ENCODE measurements at places on chromosomes 6 and 20.

DNA sequence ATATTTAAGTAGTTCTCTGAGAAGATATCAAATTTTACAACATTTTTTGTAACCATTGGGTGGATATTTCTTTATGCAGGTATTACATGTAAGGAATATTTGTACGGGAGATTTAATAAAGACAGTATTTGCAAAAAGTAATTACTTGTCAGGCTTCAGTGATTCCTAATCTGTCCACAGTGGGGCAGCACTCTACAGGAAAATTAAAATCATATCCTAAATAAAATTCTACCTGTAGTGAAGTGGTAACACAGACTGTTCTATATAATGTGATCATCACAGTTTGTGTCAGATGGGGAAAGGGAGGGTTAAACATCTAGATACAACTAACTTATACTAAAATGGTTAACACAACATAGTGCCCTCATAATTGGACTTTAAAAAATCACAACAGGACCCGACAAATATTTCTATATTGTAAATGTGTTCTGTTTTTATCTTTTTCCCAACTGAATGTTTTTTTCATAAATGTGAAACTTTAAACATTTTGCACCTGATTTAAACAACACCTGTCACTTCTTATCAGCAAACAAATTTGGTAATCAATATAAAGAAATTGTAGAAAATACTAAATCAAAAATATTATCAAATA is 145.6 kb upstream of the MANEA start:
- peak; percentile 30 for DNase-seq

DNA sequence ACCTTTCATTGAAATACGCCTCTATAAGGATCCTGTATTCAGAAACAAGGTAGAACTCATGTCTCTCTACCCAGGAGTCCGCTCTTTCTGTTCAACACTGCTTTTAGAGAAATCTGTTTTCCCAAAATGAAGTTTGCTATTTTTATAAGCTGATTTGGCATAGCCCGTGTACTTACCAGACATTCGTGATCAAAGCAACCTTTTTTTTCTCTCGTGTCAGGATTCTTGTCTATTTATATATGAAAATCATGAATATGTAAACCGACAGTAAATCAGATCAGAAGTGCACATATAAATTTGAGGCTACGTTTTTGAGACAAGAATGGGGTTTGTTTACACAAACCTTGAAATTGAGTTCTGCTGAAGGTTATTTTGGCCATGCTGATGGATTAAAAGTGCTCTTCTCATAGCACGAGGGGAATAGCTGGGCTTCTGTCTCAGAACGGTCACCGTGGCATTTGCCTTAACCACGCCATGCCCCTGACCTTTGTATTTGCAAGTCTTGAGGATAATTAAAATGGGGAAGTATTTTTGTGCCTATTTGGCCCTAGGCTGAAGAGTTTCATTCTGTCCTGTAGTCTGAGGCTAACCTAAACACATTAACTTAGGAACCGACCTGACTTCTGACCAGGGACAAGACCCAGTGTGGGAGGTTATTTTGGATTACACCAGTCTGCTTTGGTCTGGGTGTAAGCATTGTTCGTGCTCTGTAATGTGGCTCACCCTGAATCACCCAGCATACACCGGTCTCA is 118.6 kb downstream of the MAP3K4 start:
- DNase-seq: no peak

DNA sequence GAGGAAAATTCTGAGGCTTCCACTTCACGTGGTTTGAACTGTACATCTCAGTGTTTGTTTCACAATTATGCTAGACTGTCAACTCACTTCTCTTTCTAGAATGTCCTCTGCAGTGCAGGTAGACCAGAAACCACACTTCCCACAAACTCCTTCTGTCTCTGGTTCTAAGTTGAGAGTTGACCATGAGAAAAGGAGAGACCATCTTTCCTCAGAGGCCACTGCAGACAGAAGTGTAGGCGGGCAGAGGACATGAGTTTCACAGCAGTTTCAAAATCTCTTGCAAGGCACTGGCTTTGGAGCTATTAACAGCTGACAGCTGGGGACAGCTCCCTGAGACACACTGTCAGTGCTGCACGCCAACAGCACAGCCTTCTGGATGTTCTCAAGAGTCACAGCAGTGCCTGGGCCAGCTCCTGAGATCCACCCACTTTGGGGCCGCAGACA is 55.4 kb upstream of the MOXD1 start:
- DNase-seq: no peak

DNA sequence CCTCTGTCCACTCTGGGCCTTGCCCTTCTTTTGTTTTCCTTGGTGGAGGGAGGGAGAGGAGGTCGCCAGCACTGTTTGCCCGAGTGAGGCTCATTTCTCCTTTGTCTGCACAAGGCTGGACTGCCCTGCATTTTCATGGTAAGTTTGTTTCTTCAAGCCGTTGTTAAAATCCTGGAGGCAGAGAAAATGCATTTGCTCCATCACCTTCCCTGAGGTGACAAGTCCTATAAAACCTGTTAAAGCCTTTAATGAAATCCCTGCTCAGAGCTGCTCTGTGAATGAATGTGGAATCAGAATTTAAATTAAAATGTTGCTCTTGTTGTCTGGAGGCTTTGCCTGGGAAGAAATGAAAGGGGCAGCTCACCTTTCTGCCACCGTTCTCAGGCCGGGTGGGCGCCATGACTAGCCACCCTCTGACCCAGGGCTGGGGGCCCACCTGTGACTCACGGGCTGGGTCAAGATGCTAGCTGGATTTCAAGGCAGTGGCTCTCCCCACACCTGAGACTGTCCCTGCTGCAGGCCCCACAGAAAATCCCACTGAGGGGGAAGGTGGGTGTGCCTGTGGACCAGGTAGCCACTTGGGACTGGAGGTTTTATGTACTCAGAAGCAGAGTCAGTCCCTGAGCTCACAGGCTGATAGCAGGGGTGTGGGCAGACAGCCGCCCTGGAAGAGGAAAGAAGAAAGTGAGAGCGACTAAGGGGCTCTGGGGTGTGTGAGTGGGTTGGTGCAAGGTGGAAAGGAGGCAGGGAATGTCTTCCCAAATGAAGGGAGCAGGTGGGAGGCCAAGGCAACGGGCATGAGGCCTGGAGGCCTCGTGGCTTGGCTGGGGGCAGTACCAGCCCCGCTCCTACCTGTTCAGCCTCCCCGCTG is 24.0 kb upstream of the MYT1 start:
- no peak for DNase-seq

- DNase-seq: no peak
Observed at GRCh38 chr6:137311940-137312339, 92.8 kb upstream of the IFNGR1 start.

DNA sequence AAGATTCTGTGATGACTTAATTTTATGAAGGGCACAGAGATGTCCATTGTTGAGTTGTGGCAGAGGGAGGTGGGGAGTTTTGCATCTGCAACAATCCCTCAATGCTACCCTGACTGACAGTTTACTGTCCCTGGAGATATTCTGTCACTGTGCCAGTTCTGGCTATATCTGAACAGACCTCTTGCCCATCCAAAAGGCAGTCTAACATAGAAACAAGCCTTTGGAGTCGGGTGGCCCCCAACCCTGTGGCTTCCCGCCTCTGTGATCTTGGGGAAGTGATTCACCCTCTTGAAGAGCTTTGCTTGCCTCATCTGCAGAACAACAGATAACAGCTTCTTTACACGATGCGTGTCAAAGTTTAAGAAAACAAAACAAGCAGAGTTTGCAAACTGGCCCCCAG is 3.8 kb upstream of the E2F1 start:
- peak; percentile 78 for DNase-seq

GRCh38 chr6:116929825-116930224 is 52.8 kb downstream of the RFX6 start:
- DNase-seq: no peak

DNA sequence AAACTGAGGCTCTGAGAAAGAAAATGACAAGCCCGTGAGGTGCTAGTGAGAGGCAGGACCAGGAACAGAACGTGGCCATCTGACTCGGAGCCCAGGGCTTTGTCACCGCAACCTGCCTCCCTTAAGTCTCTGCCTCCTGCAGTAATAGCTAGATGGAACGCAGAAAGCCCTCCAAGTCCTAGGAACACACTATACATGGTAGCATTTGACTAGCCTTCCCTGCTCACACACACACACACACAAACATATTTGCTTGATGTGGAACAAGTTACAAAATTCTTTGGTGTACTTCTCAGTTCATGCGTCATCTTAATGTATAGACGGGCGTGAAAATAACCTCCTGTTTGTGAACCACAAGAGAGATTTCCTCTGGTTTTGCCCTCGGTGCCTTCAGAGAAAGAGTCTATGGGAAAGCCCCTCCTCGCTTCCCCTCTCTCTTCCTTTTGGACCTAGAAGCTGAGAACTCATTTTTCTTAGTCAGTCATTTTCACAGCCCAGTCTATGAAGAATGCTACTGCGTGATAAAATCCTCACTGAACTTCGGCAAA is 38.8 kb downstream of the C6orf52 start:
- DNase-seq: no peak

- DNase-seq: no peak
Observed at GRCh38 chr20:46398963-46399362, 7.5 kb downstream of the ELMO2 start.

DNA sequence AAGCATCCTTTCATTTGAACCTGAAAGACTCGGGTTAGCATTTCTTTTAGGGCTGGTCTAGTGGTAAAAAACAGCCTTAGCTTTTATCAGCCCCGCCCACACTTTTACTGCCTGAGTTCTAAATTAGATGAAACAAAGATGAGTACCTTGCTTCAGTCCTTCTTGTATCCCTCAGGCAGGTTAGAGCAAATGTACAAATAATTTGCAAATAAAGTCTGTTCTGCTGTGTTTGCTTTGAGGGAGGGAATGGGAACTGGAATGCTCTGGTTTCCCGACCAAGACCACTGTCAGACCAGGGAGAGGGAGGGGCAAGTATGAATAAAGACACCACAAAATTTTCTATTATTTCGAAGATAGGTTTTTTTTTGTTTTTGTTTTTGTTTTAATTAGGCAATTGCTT is 85.5 kb upstream of the FLRT3 start:
- no peak for DNase-seq

DNA sequence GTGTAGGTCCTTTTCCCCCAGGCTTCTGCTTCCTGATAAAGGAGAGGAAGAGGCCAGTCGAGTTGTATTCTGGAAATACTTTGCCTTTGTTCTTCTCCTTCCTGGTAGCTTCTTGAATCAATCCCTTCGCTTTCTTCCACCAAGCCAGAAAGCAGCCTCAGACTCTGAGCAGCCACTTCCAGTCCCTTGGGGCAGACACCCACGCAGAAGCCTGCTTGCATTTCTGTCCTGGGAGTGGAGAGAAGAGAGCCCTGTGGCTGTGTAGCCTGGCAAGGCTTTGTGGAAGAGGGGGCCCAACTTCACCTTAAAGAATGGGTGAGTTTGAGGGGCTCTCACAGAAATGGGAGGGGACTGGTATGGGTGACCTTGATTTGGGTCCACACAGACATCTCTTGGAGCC is 211.0 kb upstream of the SSTR4 start:
- DNase-seq: no peak

DNA sequence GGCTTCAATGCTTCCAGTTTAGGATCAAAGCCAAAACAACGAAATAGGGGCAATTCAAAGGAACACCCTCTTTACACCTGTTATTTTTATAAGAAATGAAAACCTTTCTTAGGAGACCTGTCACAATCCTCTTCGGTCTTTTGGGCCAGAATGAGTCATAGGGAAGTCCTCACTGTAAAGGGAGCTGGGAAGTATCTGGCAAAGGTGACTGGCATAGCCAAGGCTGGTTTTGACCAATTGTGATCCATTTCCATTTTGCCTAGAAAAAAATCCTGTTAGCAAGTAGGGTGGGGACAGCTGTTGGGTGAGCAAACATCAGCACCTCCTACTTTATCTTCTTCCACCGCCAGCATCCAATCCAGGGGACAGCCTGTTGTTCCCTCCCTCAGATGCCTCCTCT is 343.2 kb upstream of the SULF2 start:
- no peak for DNase-seq

GRCh38 chr6:5510331-5511133 is 249.2 kb downstream of the FARS2 start:
- DNase-seq: no peak

DNA sequence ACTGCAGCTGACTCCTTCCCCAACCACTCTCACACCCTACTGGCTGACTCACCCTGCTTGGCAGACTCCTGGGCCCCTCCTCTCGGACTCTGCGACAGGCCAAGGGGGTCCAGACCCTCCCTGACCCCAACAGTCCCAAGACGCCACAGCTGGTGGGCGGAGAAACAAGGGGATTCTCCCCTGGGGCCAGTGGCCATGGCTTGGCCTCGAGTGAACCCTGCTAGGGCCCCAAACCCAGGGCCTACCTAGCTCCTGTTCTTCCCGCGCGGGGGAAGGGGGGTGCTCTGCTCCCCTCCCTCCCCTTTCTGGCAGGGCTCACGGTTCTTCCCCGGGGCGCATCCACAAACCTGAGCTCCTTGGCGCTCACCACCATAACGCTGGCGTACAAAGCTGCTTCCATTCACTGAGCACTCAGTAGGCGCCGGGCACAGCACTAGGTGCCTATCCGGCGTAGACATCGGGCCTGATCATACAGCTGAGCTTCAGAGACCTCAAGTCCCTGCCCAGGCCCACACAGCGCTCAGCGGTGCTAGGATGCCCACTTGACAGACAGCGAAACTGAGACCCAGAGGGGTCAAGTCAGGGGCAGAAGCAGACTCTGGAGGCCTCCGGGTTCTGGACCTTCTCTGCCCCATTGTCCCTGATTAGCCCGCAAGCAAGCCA is 597 bp downstream of the ADA start:
- DNase-seq: no peak

DNA sequence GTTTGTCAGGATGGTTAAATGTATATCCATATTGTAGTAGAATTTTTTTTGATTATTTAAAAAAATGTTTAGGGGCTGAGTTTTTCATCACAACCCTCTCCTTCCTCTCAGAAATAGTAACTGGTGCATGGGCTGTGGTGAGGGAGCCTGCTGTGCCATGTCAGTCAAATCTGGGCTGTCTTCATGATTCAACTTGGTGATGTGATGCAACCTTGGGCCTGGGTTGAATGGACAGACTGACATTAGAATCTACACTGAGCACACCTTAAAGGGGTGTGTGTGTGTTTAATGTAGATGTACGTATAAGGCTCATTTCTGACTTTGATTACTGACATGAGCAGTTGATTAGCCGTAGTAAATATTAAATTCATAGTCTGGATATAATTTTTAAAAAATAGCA is 3.7 kb downstream of the TJAP1 start:
- DNase-seq: no peak

- DNase-seq: no peak
Observed at GRCh38 chr20:44204156-44204831, 6.3 kb downstream of the OSER1 start.

GRCh38 chr20:39164642-39165041 is 202.5 kb downstream of the DHX35 start:
- no peak for DNase-seq

DNA sequence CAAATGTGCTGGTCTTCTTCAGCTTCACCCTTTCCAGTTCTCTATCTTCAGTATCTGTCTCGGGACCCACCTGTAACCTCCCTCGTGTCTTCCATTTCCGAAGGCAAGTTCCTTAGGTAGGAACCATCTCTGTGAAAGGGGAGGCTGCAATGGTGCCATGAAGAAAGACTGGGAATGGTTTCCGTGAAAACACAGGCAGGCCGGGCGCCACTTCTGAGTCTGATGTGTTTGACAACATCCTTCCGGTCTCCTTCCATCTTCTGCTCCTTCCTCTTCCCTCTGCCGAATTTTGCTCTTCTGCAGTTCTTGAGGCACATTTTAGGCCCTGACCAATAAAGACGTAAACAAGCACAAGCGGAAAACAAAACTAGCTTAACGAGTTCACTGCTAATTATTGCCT is 328.0 kb downstream of the THBS2 start:
- DNase-seq: no peak
